ENCODE measurements at places on chromosomes 2 and 18.

- no peak for DNase-seq
Measured at GRCh38 chr2:221635949-221636348, 63.8 kb upstream of the EPHA4 start.

DNA sequence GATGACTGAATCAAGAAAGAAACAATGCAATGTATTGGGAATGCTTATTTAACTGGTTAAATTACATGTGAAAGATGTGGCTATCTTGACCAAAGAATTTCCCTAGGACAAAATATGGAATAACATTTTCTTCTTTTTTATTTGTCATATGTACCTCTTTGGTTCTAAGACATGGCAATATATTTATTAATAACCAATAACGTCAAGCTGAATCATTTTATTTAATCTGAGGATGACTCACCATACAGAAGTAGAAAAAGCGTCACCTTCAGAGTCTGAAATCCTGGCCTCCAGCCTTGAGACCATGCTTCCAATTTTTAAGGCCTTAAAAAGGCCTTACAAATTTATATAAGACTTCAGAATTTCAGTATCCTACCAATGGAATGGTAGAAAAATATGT is 1464.9 kb downstream of the SUCLG1 start:
- DNase-seq, result no peak

DNA sequence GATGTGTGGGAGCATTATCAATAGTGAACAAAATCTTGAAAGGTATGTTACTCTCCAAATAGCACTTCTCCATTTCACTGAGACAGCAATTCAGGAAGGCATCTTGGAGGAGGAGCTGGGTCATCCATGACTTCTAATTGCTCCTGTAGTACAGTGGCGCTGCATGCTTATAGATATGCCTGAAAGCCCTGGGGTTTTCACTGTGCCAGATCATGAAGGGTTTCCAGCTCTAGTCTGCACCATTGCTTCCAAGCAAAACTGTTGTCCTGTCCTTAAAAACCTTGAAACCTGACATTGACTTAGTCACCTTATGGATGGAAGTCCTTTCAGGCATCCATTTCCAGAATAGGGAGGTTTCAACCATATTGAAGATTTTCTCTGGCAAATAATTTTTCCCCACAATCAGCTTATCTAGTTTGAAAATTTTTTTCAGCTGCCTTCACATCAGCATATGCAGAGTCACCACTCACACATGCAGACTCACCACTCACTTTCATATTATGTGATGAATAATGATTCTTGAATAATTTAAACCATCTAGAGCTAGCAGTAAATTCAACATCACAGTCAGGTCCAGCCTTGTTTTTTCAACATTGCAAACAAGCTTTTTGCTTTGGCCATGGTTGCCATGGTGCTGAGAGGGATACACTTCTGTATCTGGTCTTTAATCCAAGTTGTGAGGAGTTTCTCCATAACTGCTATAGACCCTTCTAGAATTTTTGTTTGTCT is 297.1 kb downstream of the CLIP4 start:
- no peak for DNase-seq

GRCh38 chr2:125125902-125126301 is 1100.8 kb downstream of the CNTNAP5 start:
- DNase-seq, result no peak

DNA sequence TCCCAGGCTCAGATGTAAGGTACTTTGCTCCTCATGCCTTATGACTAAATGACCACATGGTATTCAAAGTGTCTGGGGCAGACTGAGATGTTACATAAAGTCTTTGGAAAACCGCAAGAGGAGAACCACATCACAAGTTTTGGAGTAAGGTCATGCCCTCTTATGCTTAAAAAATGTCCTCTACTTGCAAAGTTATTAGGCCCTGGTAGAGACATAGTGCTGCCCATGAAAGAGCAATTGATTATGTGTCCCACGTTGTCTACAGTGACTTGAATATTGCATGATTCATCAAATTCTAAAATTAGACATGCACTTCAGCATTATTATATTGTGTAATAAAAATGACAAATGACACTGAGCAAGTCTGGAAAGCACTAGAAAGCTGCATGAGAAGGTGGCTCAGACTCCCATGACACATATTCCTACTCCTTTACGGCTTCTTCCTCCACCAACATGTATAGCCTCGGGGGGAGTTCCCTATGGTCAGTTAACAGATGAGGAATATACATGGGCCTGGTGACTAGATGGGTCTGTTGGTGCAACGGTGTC is 602.6 kb upstream of the VRK2 start:
- peak; percentile 9 for DNase-seq

GRCh38 chr18:79887181-79888000 is 64.1 kb downstream of the SLC66A2 start:
- DNase-seq, result no peak

DNA sequence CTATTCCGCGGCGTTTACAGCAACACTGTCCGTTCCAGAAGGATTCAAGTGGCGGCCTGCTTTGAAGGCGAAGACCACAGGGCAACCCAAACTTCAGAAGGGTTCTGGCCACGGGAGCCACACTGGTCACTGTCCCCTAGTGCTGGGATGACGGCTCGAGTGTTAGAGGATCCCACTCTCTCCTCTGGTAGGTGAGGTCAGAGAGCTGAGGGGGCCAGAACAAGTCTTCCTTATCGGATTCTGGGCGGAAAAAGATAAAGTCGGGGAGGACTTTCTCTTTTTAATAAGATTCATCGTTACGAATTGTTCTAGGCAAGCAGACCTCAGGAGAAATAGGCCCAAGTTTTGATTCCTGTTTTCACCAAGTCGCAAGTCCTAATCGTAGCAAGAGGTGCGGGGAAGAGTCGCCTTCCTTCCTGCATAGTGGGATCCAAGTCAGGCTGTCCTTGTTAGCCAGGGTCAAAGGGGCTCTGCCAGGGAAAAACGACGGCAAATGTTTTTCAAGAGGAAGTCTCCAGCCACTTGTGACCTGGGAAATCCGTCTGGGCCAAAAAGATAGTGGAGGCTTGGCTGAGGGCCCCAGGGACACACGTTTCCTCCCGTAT is 864 bp upstream of the MYL12A start:
- DNase-seq, result no peak

DNA sequence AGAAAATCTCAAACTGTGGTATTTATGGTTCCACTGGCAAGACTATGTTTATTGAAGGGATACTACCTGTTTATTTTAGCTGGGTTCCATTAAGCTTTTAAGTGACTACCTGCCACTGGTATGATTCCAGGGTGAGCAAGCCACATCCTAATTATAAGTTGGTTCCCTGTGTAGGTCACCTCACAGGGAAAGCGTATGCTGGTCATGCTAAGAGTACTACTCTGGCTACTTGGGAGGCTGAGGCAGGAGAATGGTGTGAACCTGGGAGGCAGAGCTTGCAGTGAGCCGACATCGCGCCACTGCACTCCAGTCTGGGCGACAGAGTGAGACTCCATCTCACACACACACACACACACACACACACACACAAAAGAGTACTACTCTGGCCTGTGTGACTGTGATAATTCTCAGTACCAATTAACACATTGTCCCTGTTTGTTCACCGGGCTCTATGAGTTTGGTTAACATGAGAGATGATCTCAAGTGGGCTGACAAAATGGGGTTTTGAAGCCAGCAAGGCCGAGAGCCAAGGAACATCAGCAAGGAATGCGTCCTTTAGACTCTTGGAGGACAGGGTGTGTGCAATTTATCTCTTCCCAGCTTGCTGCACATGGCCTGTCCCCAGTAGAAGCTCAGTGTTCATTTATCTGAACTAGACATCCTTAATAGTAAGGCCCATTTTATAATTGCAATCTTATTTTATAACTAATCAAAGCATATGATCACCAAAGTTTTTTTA is 15.2 kb upstream of the ITSN2 start:
- DNase-seq, result no peak

GRCh38 chr18:984004-984403 is 79.3 kb downstream of the ADCYAP1 start:
- no peak for DNase-seq

DNA sequence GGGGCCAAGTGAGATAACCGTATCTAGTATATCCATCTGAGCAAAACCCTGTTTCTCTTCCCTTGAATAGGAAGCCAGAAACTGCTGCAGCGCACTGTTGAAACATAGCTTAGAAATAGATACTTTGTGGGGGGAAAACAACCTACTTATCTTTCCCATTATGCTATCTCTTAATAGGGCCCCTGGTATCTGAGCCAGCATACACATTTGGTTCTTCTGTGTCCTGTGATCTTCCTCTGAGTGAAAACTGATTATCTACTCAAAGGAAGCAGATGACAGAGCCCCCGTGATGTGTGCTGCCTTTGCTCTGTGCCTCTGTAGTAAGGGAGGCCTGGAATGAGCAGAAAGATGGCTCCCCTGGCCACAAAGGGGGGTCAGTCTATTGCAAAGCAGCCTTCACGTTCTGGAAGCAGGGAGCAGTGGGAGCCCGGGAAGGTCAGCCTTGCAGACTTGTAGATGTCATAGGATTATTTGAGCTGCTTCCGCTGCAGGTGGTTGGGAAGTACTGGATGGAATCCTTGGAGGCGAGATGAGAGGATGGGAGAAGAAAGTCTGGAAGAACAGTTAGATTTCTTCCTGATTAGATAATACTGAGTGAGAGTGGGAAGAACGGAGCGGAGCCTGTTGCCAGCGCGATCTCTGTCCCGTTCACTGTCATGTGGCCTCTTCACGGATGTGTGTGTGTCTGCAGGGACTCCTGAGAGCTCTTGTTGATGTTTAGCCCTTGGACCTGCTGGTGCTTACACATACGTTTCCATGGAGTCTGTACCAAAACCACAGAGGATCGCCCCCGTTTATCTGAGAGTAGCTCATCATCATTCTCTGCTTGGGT is 150.1 kb downstream of the AGAP1 start:
- no peak for DNase-seq

GRCh38 chr2:119174216-119174992 is 15.9 kb upstream of the C1QL2 start:
- DNase-seq, result no peak

DNA sequence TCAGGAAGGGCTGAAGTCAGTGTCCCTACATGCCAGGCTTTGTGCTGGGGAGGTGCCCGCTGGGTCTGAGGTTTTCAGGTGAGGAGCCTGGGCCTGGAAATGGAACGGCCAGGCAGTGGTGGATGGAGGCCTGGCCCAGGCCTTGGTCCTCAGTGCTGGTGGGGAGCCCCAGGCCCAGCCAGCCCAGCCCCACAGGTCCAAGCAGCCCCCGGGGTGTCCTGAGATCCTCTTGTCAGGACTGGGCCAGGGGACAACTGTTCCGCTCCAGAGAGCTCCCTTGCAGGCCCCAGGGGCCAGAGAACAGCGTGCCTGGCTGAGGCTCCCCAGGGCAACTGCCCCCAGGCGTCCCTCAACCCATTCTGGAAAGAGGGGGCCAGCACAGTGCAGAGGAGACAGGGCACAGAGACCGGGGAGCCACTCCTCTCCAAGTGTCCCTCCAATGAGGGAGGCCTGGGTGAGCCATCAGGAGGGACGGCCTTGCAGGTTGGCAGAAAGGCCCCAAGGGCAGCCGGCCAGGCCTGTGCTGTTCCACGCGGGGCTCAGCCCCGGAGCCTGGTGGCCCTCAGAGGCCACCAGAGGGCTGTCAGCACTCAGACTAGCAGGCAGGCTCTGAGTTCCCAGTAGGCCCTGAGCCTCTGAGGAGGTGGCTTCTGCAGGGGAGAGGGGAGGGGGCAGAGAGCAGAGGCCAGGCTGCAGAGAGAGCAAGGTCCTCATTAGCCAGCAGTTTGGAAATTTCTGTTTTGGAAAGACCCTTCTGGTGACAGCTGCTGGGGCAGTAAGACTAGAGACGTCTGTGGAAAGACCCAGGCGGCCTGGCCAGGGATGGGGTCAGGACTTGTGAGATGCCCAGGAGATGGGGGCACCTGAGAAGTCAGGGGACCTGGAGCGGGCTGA is 29.4 kb upstream of the SNED1 start:
- no peak for DNase-seq

- no peak for DNase-seq
Measured at GRCh38 chr2:185638771-185639170, 99.8 kb upstream of the FSIP2 start.

GRCh38 chr2:135095591-135095990 is 43.5 kb downstream of the RAB3GAP1 start:
- no peak for DNase-seq

GRCh38 chr18:35616074-35616473 is 34.5 kb downstream of the GALNT1 start:
- DNase-seq, result no peak

DNA sequence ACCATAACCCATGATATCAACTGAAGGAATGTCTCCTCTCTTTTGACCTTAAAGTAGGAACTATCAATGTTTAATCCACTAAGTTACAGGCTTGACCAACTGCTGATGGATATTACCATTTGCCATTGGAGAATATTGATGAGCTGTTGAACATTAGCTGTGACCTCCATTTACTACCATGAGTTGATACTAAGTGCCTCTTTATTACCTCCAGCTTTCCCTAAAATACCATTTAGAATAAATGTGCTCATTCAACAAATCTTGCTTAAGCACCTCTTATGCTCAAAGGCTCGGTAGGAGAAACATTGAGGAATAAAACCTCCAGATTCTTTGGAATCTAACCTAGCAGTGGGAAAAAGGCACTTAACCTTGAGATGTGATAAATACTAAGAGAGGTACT is 81.2 kb downstream of the FAM124B start:
- DNase-seq, result no peak

DNA sequence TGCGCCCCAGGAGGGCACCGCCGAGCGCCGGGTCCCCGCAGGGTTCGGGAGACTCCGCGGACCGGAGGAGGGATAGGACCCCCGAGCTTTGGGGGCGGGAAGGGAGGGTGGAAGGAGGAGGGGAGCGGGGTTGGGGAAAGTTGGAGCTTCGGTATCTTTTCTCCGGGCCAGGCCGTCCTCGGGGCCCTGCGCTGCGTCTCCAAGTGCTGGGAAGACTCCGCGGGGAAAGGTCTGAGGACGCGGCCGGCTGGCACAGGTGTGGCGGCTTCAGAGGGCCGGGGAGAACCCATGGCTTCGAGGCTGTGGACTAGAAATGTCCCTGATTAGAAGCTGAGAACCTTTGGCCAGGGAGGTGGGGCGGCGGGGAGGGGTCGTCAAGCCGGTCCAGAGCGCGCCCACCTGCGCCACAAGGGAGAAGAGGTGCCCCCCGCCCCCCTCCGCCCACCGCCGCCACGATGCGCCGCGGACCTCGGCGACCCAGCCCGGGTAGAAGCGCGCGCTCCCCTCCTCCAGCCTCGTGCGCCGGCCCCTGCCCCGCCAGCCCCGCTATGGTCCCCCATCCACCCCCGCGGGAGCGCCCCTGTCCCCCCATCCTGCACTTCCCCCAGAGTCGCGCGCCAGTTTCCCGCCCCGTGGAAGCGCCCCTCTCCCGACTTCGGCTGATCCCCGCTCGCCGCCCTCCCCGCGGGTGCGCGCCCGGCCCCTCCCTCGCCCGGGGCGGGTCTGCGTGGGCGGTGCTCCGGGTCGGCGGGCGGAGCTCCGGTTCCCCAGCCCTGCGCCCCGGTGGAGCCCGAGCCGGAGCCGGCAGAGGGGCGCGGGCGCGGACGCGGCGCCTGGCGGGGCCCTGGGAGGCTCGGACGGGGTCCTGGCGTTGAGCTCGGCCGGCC is at the start of gene SNTG2:
TSS of gene SNTG2 (plus strand) at position 770 of the 887 bp plus-strand sequence. CDS start 148 bp downstream, outside the sequence.
- no peak for DNase-seq

- no peak for DNase-seq
Measured at GRCh38 chr2:62054916-62055450, 140.9 kb upstream of the B3GNT2 start.
